ENCODE measurements at places on chromosomes 5 and 9.

DNA sequence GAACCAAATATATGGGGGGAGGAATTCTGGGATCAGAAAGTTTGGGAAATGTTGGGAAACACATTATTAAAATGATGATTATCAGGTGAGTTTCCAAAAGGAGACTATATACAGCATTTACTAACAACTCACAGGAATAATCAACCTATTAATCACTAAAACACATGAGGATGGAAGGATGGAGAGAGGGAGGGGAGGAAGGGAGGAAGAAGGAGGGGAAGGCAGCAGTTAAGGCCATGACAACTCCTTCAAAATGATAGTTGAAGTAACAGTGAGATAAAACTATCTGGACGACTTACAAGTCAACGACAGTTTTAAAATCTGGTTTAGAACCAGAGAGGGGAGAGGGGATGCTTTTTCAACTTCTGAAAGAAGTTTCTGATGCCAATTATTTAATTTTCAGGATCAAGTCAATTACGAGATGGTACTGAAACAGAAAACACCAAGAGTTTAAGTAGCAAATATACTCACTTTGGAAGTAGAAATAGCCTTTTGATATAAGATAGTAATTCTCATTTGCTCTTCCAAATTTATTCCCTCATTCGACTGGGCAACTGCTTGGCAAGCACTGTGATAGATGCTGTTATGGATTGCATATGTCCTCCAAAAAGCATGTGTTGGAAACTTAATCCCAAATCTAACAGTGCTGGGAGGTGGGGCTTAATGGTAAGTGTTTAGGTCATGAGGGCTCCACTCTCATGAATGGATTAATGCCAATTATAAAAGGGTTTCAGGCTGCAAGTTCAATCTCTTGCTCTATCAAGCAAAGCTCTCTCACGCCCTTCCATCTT lies 30.4 kb downstream of the FBXW11 start:
- no peak for DNase-seq

GRCh38 chr5:17282283-17283120 lies 65.1 kb downstream of the BASP1 start:
- DNase-seq = no peak

- DNase-seq = no peak
These were observed 96.2 kb downstream of the TLE4 start for GRCh38 chr9:79667817-79668436.

- DNase-seq = no peak
These were observed 117.8 kb downstream of the MEF2C start for GRCh38 chr5:88765171-88765570.

GRCh38 chr5:120464627-120465435 lies 731 bp downstream of the PRR16 start:
- DNase-seq = peak; percentile 9

DNA sequence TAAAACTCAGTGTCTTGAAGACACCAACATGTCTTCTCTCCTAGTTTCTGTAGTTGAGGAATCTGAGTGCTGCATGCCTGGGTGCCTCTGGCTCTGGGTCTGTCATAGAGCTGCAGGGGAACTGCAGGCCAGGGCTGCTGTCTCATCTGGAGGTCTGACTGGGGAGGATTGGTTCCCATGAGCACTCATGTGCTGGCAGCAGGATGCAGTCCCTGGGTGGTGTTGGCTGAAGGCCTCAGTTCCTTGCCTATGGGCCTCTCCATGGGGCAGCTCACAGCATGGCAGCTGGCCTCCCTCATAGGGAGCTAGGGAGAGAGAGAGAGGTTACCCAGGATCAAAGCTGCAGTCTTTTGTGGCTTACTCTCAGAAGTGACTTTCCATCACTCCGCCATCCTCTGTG lies 22.6 kb downstream of the UBE2QL1 start:
- no peak for DNase-seq

DNA sequence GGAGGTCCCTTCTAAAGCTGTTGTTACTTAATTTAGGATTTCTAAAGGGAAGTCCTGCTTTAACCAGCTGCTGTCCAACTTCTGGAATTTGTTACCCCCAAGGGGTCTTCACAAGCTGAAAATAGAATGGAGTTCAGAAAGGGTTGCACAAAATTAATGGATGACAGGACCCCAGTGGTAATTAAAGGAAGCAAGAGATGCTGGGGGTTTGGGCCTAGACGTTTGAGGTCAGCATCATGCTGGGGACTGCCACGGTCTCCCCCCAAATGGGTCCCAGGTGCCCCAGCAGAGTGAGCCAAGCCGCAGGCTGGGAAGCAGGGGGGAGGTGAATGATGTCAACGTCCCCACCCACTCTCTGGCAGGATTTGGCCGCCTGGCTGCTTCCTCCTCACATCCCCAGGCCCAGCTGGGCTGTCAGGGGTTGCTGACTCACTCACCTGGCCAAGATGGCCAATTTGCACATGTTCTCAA lies 97.5 kb upstream of the ARAP3 start:
- DNase-seq = no peak

- DNase-seq = no peak
These were observed 3.2 kb downstream of the ATOSB start for GRCh38 chr9:35112257-35113020.

DNA sequence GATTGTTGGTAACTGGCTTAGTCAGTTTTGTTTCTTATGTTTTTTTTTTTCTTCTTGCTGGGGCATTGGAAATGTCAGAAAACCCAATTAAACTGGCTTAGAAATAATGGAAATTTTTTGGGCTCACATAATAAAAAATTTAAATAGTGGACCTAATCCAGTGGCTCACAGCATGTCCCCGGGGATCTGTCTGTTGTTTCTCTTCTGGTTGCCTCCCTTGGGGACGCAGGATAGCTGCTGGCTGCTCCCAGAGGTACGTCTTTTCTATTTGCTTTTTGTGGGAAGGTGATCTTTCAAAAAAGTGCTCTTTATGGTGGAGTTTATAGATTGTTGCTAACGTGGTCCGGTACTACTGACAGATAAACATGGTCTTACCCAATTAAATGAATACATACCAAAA lies 52.2 kb downstream of the LMNB1 start:
- DNase-seq = no peak

- no peak for DNase-seq
These were observed 111.5 kb downstream of the KDM4C start for GRCh38 chr9:6869081-6869948.

DNA sequence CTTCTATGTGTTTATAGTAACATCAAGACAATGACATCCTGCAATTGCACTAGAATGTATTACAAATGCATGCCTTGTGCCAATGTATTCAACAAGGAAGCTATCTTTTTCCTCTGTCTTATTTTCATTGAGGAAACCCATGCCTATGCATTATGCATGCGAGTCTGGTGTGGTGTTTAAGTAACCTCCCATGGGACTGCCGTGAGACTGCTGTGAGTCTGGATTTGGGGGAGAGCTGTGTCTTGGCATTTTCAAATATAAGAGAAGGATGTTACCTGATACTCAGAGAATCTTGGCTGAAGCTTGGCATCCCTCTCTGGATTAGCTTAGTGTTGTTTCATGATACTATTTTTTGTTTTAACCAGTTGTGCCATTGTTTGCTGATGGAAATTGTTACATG lies 98.3 kb downstream of the F2RL2 start:
- DNase-seq = no peak

DNA sequence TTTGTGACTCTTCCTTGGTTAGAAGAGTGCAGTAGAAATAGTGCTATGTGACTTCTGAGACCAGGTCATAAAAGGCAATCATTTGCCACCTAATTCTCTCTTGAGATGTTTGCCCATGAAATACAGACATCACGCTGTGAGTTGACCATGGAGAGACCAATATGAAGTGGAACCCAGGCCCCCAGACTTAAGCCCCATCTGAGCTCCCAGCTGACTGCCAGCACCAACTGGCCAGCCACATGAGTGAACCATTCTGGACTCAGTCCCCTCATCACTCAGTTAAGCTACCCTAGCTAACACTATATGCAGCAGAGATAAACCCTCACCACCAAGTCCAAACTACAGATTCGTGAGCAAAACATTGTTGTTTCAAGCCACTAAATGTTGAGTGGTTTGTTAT lies 60.7 kb upstream of the NIPBL start:
- no peak for DNase-seq

DNA sequence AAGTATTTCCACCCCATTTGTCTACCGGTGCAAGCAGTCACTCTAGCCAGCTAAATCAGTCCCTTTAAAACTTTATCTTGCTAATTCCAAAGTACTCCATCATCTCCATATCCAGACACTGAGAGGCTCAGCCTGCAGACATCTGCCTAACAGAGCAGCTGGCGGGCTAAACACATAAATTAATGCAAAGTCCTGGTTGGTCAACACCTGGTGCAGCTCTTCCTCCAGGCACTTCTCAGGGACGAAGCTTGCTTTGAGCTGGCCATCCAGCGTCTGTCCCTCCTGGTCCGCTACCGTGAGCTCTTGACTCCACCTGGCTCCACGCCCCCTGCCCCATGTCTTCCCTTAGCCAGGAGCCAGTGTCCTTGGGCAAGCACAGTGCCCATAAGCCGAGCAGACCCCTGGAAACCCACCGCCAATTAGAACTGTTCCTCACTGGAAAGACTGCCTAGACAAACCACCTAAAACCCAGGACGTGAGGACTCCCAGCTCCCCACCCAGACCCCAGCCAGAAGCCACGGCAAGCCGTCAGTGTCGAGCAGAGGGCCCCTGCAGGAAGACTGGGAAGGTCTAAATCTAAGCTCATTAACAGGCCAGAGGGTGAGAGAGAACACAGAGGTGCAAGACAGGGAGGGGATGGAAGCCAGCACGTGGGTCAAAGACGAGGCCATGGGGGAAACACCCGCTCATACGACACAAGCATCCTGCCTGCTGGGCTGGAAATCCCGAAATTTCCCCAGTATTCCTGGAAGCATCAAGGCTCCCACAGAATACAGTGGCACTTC lies 120.0 kb downstream of the COL23A1 start:
- no peak for DNase-seq

DNA sequence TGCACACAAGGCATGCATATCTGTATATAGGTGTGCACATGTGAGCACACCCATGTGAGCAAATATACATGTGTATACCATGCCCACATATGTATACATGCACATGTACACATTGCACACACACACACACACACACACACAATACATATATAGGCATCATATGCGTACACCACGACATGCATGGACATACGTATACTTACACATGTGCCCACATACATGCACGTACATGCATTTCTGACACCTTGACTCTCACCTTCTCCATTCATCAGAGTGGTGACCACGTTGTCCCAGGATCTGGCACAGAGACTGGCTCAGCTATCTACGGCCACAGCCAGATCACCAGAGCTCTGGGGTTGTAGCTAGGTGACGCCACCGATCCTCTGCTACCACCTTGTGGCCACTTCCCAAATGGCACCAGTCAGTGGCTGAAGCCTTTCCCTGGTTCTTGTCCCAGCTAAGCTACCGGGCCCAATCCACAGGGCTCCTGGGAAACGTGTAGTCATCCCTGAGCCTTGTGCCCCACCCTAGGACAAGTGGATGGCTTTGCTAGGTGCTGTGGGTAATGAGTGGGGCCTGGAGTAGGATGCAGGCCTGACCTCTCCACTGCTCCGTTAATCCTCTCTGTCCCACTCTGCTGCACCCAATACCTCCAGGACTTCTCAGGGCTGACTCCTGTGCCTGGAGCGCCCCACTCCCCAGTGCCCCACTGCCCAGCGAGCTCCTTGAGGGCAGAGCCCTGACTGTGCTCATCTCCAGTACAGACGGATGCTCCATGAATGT lies 194.4 kb downstream of the RGS3 start:
- peak; percentile 94 for DNase-seq

DNA sequence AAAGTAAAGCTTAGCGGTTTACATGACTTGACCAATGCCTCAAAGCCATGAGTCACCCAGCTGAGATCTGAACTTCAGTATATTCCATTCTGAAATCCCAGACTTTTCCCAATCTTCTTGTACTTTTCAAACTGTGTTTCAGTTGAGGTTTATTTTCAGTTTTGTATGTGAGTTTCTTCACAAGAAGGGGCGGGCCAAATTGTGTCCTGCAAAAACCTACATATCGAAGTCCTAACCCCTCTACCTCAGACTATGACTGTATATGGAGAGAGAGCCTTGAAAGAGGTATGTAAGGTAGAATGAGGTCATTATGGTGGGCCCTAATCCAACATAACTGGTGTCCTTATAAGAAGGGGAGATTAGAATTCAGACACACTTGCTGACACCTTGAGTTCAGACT lies 666 bp upstream of the TLR4 start:
- no peak for DNase-seq

DNA sequence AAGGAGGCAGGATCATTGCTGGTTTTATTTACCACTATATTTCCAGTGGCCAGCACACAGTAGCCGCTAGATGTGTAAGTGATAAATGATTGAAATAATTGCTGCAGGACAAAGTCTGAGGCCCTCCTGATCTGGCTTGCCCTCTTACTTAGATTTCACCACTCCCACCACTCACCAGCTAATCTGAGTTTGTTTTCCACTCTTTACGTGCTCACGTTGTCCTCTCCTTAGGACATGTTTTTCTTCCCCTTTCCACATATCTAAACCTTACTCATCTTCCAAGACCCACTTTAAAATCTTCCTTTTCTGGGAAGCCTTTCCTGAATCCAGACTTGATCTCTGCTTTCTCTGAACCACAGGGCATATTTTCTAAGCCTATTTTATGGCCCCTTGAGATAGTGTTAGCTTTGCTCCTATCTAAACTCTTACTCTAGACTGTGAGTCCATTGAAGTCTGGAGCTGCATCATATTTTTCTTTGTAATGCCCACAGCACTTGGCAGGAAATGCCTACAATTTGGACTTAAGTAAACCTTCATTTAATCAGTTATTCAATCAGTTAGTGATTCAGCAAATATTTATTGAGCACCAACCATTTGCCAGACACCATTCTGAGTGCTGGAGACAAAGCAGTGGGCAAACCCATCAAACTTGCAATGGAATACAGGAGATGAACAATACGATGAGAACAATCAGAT lies 2.4 kb downstream of the TLR4 start:
- DNase-seq = no peak

DNA sequence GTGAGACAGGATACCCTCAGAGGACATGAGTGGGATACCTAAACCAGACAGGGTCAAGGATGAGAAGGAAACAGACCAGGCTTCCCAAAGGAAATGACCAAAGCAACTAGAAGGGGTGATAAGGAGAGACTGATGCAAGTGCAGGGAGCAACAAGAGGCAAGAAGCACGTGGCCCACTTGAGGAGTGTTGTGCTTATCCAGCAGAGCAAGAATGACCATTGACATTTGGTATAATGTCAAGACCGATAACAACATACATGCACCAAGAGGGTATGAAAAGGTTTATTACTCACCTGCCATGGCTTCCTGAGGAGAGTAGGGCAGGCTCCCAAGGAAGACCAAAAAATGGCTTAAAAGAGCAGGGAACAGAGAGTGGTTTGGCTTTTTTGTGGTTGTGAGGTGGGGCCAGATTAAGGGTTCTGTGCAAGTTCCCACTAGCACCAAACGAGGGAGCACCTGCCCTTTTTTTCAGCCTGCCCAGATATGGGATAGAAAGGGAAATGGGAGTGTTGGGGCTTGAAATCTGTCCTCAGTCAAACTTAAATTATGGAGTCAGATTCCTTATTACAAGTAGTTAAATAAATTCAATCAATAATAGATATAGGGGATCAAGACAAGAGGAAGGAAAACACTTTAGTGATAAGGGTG lies 513.6 kb downstream of the RASEF start:
- no peak for DNase-seq

- no peak for DNase-seq
These were observed 120.1 kb upstream of the MYO10 start for GRCh38 chr5:17056141-17056631.

GRCh38 chr9:134215699-134216448 lies 51.5 kb upstream of the RNU6ATAC start:
- DNase-seq = no peak

- DNase-seq = no peak
These were observed 138.4 kb downstream of the EFNA5 start for GRCh38 chr5:107532169-107532878.
